ENCODE measurements at places on chromosomes 7 and 10.
A peak's percentile ranks its signal among the peaks of the same experiment; 100 is the strongest.

GRCh38 chr7:112566442-112567324 is 85.9 kb downstream of the LSMEM1 start:
- no peak for DNase-seq

DNA sequence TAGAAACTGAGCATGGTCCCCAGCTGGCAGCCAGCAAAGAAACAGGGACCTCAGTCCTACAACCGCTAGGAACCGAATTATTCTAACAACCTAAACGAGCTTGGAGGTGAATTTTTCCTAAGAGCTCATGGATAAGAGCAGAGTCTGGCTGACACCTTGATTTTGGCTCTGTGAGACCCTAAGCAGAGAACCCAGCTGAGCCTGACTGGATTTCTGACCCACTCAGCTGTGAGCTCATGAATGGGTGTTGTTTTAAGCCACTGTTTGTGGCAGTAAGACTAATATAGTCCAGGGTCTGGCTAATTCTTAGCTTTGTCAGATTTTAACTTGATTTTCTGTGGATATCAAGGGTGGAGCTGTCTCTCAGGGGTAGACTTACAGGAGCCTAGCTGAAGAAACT is 77.1 kb downstream of the KAT6B start:
- DNase-seq = no peak

GRCh38 chr10:60722623-60723022 is 55.7 kb upstream of the CDK1 start:
- no peak for DNase-seq

- DNase-seq = no peak
Observed at GRCh38 chr7:36614959-36615358, 109.3 kb downstream of the AOAH start.

DNA sequence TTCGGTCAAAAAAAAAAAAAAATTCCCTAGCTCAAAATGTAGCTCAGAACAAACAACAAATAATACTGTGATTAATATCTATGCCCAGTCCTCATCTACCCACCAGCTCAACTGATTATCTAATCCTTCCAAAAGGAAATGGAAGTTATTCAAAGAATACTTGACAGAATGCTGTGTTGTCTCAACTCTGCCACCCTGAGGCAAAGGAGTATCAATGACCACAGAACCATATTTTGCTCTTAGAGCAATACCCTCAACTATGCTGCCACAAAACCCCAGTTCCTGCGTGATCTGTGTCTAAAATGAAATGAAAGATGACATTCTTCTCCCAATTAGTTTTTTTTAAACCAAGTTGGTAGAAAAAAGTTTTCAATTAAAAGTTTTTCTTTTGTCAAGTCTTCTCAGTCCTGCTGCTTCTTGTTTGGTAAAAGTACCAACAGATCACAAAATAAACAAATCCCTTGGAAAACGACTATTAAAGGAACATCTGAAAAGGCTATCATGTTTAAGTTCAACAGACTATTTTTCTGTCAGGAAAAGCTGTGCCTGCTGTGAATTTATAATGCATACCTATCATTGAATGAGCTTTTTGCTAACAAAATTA is 21.6 kb downstream of the RBM28 start:
- DNase-seq = no peak

DNA sequence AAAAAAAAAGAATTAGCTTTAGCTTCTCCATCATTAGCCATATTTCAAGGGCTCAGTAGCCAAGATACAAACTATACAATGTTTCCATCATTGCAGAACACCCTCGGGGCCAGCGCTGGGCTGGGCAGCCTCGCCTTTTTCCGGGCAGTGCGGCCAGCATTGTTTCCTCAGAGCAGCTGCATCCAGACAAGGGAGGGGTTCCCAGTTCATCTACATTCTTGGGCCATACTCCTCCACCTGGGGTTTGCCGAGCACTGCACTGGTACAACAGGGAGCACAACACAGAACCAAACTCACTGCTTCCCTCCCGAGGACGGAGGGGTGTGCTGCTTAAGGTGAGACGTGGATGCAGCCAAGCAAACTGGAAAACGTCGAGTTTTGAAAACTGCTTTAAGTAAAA is 2.4 kb upstream of the PKD1L1 start:
- no peak for DNase-seq

- DNase-seq = no peak
Observed at GRCh38 chr7:24340727-24341126, 56.7 kb downstream of the NPY start.

DNA sequence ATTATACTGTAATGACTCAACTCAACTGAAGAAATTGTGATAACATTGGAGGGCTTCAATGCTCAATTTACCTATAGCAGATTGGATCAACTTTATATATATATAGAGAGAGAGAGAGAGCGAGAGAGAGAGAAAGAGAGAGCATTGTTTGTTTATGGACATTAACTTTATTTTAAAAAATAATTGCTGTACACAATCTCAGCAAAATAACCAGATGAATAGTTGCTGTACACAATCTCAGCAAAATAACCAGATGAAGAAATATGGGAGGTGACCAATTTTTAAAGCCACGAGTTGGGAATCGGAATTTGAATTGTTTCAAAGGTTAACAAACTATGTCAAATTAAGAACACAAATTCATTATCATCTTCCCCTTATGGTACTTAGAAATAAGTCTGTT is 319.9 kb downstream of the NXPH1 start:
- no peak for DNase-seq

DNA sequence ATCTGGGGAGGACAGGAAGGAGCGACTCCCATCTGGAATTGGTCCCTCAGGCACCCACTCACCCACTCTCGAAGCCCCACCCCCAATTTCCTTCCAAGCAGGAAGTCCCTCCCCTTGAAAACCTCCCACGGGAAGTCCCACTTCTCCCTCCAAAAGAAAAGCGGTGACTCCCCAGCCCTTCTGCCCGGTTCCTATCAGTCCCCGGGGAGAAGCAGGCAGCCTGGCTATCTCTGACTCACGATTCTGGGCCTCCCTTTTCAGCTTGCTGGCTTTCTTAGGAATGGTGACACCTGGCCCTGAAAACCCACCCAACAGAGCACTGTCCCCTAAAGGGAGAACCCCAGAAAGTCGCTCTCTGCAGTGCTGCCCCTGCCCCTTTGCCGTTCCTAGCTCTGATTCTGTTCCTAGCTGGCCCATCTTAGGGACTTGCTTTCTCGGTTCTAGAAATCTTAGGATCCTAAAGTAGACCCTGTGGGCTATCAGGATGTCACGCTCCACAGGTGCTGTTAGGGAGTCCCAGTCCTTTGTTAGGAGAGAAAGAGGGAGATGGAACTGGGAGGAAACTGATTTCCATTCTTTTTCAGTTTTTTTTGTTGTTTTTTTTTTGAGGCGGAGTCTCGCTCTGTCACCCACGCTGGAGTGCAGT is 6.0 kb downstream of the TSC22D4 start:
- DNase-seq = no peak

GRCh38 chr10:53827261-53827660 is 973.8 kb downstream of the PCDH15 start:
- DNase-seq = no peak

- no peak for DNase-seq
Observed at GRCh38 chr10:71647526-71648253, 71.9 kb downstream of the C10orf105 start.

DNA sequence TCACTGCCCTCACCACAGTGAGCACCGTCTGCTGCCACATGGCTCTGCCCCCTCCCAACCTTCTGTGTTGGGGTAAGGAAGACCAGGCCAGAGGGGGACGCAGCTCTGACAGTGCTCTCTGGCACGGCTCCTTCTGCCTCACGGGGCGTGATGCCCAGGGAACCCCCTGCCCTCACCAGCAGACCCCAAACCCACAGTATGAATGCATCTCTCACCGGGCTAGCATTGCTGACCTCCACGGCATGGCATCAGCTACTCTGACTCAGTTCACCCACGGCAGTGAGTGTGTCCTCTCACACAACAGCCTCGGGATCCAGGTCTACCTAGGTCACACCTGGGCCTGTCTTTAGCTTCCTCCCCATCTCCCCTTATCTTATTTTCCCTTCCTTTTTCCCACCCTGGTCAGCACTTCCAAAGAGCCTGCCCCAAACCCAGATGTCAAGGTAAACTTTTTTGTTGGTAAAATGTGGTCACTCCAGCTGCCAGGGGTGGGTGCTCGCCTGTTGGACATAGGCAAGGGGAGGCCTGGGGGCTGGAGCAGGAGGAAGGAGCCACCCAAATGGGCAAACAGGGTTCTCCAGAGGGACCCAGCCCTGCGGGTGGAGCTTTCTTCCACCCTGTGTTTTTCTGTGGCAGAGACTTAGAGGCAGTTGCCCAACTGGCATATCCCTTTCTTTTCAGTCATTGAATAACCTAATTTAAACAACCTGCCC is 4.4 kb downstream of the CALML3 start:
- no peak for DNase-seq

GRCh38 chr10:2968401-2969058 is 98.8 kb upstream of the PFKP start:
- DNase-seq = no peak

DNA sequence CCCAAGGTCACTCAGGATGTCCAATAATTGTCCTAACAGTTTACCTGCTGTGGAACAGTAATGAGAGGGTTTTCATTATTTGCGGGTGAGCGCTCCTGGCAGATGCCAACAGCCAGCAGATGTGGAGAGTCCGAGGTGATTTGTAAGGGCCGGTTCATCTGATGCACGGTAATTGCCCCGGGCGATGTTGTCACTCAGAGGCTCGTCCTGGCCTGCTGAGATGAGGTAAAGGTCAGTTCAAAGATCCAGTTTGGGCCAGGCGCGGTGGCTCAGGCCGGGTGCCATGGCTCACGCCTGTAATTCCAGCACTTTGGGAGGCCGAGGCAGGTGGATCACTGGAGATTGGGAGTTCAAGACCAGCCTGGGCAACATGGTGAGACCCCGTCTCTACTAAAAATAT is 16.9 kb downstream of the LHPP start:
- no peak for DNase-seq

DNA sequence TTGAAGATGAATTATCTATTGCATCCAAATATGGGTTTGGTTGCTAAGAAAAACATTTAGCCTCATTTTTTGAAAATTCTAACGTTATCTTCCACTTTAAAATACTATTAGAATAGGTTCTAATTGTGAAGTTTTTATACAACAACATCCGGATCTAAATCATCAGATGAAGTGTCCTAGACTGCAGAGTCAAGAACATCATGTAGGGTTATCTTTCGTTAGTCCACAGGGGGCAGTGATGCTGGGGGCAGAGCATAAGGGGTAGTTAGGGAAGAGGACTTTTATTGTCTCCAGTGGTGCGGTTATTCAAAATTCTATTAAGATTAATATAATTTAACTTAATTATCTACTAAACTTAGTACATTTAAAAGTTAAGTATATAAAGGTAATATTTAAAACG is 990.6 kb upstream of the PHF14 start:
- no peak for DNase-seq

GRCh38 chr7:105439174-105439893 is 50.6 kb upstream of the SRPK2 start:
- DNase-seq = peak; percentile 38

- no peak for DNase-seq
Observed at GRCh38 chr7:98970805-98971204, 92.5 kb downstream of the TRRAP start.

DNA sequence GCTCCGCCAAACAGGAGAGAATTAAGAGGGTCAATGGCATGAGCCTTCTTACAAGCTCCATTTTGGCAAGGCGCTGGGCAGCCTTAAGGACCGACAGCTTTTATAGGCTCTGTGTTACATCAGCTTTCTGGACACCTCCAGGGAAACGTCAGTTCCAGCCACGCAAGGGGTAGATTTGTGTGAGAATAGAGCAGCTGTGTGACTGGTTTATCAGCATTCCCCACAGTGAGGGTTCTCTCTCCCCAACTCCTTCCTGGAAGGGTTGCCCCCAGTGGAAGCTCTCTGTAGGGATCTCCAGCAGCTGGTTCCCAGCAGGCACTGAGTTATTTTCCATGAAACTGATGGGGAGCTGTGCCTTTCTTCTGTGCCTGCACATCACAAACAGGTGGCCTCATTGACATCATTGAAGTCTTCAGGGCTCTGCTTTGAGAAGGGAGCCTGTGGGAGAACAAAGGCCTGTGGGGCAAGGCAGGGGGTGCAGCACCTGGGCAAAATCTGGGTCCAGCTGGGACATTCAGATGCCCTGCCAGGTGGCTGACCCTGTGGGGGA is at the start of gene CUZD1:
TSS of gene CUZD1 (minus strand) at position 75 of the 550 bp plus-strand sequence. CDS start at position 61, 14 bp downstream.
- DNase-seq = no peak

GRCh38 chr10:65891073-65891981 is 1034.5 kb upstream of the LRRTM3 start:
- no peak for DNase-seq

GRCh38 chr7:557558-557881 is 37.9 kb upstream of the PDGFA start:
- DNase-seq = no peak

- DNase-seq = no peak
Observed at GRCh38 chr7:37480041-37481031, 31.7 kb upstream of the ELMO1 start.

GRCh38 chr7:81158189-81158588 is 239.3 kb upstream of the SEMA3C start:
- no peak for DNase-seq

GRCh38 chr7:33905389-33906032 is at the start of gene BMPER:
BMPER (plus strand) TSS chr7:33905539; CDS start chr7:33905614, 75 bp downstream.
- no peak for DNase-seq

GRCh38 chr10:5648494-5649457 is 17.6 kb downstream of the ASB13 start:
- no peak for DNase-seq

GRCh38 chr7:90672210-90672609 is 76.1 kb downstream of the CDK14 start:
- no peak for DNase-seq

- no peak for DNase-seq
Observed at GRCh38 chr7:121313220-121313792, 15.5 kb upstream of the WNT16 start.

DNA sequence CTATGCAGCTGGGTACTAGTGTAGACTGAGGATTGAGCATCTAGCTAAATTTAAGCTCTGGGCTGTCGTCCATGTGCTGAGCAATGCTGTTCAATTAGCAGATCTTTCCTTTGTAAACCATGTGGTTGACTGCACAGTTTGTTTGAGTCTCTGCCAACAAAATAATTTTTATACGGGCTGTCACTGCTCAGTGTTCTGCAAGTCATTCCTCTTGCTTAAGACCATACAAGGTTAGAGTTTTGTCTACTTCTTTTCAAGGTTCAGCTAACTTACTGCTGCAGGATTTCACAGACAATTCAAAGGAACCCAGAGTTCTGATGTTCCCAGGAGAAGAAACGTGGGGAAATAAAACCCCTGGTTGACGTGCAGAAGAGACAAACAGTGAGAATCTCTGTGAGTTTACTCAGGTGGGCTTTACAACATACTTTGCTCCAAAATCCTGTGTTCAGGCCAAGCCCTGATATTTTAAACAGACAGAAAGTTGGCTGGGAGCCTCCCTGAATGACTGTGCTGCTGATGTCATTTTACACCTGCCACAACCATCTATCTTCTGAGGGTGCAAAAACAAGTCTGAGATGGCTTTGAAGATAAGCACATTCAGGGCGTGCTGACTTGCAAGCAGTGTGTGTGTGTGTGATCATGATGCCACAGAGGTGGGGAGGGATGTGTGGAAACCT is 177.1 kb upstream of the SVIL start:
- DNase-seq = peak; percentile 95

- DNase-seq = no peak
Observed at GRCh38 chr7:155798673-155799439, 13.4 kb downstream of the SHH start.
